ENCODE measurements at places on chromosomes 7 and 10. TPM values are rescaled to one million over a fixed set of nuclear protein-coding genes. Genes with fewer than 3 reads are reported as not detected.

NXPH1 gene
- total RNA-seq: not detected

LIPK gene
- total RNA-seq: not detected

SLC26A5 gene
- total RNA-seq: not detected

GFRA1 gene
- total RNA-seq: 9.3 TPM

LRRC4 gene
- total RNA-seq: not detected

FAM24A gene
- not detected for total RNA-seq

CFAP58 gene
- 0.12 TPM for total RNA-seq

TYSND1 gene
- total RNA-seq: 12.5 TPM

RBM48 gene
- total RNA-seq: 7.6 TPM

NEUROG3 gene
- not detected for total RNA-seq

EN2 gene
- total RNA-seq: 1.0 TPM

CLCN1 gene
- 0.06 TPM for total RNA-seq

ANXA8 gene
- total RNA-seq: 32.8 TPM

LAMB1 gene
- total RNA-seq: 132 TPM

MET gene
- 96.4 TPM for total RNA-seq

ECHDC3 gene
- total RNA-seq: 9.4 TPM

COA1 gene
- total RNA-seq: 86.4 TPM

TAF5 gene
- total RNA-seq: 4.2 TPM

FAM237B gene
- total RNA-seq: not detected

SFXN2 gene
- total RNA-seq: 2.1 TPM

CAMK2B gene
- 0.09 TPM for total RNA-seq

ENTPD1 gene
- total RNA-seq: not detected

VPS37D gene
- total RNA-seq: 2.9 TPM

NKX1-2 gene
- total RNA-seq: 0.05 TPM

ANK3 gene
- 0.66 TPM for total RNA-seq

GDI2 gene
- total RNA-seq: 203 TPM

SFMBT2 gene
- 5.9 TPM for total RNA-seq

ANKRD7 gene
- 0.23 TPM for total RNA-seq

OR2A12 gene
- not detected for total RNA-seq

CDC14C gene
- not detected for total RNA-seq

IFIT1B gene
- total RNA-seq: not detected

Data from A549 treated with RU486 at 1 μM for 4 hours (cell line).